ENCODE measurements at places on chromosomes 3 and 15.
A peak's percentile ranks its signal among the peaks of the same experiment; 100 is the strongest.

- no peak for DNase-seq
These were observed 5.1 kb downstream of the SLC2A2 start for GRCh38 chr3:171021377-171021776.

DNA sequence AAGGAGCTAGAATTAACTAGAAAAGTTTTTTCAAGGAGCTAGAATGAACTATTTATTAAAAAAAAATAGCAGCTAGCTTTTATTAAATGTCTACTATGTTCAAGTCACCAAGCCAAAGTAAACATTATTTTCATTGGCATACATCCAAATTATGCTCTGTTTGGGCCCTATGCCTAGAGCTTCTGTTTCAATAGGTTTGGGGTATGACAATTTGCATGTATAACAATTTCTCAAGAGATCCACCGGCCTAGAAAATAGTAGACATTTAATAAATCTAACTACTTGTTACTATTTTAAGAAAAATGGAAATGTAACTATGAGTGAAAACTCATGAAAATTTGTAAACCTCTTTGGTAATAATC, 8.0 kb downstream of the GABRR3 start:
- no peak for DNase-seq

GRCh38 chr3:172211123-172211522, 171.7 kb downstream of the FNDC3B start:
- no peak for DNase-seq

GRCh38 chr3:44198284-44199269, 43.1 kb upstream of the TOPAZ1 start:
- DNase-seq, result peak; percentile 85

- no peak for DNase-seq
These were observed 26.8 kb upstream of the CSTA start for GRCh38 chr3:122298239-122298638.

DNA sequence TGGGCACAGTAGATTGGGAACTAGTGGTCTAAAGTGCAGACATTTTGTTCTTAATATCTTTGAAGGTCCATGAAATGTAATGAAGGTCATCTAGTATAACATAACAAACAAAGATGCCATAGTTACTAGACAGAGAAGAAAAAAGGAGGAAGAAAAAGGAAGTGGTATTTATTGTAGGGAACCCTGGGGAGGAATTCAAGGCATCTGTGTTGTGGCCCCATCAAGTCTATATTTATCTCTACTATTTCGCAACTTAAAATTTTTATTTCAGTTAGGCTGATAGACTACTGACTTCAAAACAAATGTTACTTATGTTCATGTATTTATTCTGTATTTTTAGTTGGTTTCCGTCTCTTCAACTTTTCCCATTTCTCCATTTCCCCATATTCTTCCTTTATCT, 48.9 kb upstream of the ZDHHC23 start:
- peak; percentile 61 for DNase-seq

DNA sequence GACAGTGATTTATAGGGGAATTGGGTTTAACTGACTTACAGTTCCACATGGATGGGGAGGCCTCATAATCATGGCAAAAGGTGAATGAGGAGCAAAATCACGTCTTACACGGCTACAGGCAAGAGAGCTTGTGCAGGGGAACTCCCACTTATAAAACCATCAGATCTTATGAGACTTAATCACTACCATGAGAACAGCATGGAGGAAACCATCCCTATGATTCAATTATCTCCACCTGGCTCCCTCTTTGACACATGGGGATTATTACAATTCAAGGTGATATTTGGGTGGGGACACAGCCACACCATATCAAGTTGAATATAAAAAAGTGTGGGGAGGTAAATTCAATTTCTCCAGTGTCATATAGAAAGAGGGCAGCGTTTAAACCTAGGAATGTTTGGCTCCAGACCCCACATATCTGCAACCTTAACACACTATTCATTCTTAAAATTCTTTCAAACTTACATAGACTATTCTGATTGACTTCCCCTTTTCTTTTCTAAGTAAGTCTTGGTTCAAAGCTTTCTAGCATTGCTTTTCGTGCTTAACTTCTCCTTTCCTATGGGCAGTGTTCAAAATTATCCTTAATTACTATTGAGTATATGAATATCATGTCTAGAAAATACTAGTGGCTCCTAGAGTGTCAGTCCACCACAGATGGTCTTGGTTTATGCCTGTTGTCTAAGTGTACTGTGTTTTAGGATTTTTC, 446.7 kb upstream of the GBE1 start:
- no peak for DNase-seq

DNA sequence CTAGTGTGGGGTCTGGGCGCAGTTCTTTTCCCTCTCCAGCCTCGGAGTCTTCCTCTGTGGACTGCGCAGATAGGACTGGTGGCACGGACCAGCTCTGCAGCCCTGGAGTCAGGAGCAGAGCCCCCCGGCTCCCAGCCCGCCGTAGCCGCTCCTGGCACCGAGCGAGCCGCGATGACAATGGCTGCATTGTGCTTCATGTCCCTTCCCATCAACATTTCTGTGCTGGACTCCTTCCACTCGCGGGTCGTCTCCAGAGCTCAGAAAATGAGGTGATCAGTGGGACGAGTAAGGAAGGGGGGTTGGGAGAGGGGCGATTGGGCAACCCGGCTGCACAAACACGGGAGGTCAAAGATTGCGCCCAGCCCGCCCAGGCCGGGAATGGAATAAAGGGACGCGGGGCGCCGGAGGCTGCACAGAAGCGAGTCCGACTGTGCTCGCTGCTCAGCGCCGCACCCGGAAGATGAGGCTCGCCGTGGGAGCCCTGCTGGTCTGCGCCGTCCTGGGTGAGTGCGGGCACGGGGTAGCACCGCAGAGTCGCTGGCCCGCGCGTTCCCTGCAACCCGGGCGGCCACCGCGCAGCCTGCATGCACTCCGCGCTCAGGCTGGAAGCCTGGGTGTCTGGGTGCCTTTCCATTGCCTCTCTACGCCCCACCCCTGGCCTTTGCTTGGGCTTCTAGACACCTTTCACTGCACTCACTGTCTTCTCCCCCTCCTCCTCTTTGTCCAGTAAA, at the start of gene TF:
TSS of gene TF (plus strand) at position 413 of the 731 bp plus-strand sequence. CDS start at position 461, 48 bp downstream.
- peak; percentile 23 for DNase-seq

DNA sequence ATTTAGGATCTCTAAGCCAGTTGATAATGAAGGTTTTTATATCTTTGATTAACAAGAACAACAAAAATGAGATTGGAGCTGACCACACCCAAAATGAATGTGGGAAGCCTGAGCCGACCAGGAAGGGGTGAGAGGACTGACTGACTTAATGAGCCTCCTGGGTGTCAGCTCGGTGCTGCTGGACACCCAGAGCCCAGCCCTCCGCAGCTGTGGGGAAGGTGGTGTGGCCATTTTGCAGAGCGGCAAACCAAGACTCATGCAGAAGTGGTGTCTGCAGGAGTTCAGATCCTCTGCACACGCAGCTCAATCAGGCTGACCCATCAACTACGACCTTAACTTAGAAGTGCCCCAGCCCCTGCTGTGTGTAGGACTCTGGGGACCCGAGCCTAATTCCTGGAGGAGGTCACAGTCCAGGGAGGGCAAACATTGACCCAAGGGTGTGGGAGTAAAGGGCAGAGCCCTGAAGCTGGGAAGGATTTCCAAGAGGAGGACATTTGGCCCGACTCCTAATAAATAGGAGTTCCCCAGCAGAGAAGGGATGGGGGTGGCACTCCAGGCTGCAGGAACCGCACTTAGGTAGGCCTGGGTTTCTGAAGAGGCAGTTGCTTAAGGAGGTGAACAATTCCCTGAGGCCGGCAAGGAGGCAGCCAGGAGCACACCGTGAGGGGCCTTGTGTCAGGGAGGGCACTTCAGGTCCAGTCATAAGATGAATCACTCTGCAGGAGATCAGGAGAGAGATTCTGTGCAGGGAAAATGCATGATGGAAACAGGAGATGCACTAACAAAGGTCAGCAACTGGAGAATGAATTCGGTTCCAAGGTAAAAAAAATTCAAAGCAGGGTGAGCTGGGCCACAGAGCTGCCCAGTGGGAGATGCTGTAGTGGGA, 197.1 kb upstream of the TPM1 start:
- DNase-seq, result peak; percentile 81

DNA sequence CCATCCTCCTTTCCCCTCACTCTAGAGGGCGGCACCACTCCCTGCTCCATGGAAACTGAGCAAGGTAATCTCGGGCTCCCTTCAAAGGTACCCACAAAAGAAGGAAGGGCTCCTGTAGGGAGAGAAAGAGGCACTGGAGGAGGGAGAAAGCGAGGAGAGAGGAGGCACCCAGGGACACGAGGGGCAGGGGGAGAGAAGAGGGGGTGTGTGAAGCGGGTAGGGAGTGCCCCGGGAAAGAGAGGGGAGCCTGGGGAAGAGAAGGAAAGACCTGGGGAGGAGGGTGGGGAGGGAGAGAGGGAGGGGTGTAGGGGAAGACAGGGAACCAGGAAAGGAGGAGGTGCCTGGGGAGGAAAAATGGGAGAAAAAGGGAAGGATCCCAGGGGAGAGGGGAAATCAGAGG, 523 bp downstream of the VILL start:
- DNase-seq, result no peak

All from trophoblast cell (in vitro differentiated cells and primary cell).